ENCODE measurements at places on chromosomes 3 and 15.

DNA sequence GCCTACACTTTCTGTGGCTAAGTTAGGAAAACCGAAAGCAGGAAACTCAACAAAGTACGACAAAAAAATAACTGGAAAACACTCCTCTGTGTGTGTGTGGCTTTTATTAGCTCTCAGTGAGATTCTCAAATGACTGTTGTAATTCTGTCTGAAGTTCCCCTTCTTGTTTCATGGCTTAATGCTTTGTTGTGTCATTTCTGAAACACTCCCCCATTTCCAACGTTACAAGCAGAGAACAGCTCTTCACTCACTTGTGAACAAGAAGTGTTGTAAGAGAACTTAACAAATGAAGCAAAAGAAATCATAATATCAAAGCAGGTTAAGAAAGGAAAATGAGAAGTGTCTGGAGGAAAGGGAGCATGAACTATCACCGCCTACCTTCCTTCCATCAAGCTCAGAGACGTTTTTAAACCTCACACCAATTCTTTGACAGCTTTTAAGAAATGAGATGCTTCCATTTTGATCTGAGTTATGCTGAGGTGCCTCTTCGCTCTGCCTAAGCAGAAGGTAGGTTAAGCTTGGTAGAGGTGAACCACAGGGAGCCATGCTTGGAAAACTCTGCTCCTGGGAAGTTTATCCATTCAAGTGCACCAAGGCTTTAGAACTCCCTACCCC, 12.4 kb upstream of the SEC62 start:
- no peak for DNase-seq

- DNase-seq, result no peak
Observed at GRCh38 chr3:189790658-189791057, 159.5 kb downstream of the TP63 start.

DNA sequence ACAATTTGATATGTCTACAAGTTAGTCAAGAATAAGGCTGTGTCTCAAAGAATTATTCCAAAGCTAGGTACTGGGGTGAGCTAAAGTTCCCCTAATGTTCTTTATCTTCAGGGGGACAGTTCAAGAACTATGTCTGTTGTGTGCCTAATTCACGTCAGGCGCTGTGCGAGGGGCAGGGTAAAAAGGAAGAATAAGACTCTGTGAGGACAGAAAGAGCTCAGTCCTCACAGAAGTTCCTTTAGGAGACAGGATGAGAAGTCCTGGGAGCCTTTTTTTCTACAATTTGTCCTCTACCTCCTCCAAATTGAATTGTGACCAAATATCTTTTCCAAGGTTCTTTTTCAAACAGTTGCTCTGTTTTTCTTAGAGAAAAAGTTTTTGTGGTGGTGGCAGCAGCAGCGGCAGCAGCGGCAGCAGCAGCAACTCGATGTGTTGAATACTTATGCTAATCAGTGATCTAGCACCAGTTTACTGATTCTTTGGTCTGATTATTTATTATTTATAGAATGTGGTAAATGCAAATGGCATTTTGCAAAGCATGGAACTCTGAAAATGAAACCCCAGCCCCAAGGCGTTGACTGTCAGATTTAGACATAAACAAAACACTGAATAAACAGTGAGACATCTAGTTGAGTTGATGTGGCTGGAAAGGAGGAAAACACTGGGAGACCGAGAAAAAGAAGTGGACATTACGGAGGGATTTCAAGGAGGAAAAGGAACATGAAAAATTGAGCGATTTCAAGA, 88.6 kb downstream of the GTPBP8 start:
- DNase-seq, result no peak

DNA sequence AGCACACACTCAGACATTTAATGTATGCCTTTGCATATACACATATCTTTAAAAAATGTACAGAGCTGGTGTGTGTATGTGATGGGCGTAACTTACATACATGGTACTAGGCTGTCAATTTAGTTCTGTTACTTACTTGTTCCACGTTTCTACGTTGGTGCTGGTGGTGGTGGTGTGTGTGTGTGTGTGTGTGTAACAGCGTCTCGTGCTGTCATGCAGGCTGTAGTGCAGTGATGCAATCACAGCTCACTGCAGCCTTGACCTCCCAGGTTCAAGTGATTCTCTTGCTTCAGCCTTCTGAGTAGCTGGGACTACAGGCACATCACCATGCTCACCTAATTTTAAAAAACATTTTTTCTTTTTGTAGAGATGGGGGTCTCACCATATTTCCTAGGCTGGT, 64.2 kb downstream of the ISG20 start:
- no peak for DNase-seq

DNA sequence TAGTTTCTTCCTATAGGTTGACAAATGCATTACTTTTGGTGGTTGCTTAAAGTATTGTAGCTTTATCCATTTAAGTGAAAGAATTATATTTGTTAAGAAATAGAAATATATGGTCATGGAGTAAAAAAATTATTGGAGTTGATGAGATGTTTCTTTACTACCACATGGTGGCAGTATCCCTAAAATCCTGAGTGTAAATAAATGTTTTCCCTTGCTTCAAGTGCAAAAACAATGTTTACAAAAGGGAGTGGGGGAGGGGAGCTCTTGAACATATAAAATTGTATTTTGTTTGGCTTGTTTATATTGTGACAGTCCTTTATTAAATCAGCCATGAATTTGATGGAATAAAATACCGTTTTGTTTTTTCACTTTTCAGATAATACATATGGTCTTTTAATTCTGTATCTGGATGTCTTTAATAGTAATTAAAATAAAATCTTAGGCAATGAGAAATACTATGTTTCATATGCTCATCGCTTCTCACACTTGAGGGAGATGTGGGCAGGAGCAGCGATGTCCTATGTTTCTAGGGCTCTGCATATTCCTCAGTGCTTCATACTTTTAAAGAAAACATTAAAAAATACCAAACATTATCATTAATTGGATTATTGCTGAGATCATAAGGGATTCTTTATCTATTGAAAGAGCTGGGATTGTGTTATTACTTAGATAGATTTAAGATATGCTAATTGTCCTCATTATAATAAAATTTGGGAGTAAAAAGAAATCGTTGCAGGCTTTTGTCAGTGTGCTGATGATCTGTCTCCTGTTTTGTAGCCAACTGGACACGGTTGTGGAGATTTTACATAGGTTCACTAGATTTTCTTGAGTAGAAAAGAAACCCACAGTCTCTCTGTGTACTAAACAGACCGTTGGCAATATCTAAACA, 349.7 kb downstream of the TUSC7 start:
- DNase-seq, result no peak

DNA sequence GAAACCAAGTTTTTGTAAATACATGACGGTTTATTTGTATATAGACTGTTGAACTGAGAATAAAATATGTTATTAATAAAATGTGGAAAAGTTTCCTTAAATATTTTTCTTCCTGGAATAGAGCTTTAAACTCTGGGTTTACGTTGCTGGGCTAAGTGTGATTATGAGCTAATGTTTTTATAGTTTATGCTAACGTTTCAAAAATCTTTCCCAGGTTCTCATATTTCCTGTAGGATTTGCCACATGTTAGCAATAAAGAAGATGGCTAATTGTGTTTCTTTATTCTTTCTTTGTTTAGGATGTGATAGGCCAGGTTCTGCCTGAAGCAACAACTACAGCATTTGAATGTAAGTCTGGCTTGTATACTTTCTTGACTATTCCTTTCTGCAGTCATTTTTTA, 7.2 kb downstream of the MAP2K5 start:
- no peak for DNase-seq

DNA sequence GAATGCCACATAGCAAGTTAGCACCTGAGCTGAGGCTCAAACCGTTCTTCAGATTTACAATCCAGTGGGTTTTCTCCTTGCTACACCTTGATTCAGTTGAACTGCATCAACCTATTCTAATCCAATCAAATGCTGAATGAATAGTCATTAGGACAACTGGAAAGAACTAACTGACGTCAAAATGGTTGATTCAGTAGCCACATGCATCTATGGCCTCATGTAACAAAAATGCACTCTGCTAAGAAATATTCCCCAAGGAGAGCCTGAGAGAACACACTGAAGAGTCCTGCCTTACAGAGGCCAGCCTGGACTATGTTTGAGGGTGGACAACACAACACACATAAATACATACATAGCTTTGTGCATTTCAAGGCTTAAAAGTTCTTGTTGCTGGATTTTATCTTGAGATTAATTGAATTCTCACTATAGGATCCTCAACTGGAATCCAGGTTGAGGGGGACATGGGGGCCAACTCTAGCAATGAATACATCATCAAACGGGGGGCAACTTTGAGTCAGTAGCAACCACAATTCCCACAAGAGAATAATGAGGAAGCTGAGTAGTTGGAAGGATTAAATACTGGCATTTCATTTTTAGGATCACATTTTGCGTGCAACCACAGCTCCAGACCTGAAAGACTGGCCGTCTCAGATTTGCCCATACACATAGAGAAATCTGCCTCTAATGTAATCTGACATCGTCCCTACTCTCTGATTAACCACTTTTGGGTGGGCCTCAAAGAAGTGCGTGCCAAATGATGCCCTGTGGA, 280.2 kb upstream of the ICE2 start:
- DNase-seq, result no peak

DNA sequence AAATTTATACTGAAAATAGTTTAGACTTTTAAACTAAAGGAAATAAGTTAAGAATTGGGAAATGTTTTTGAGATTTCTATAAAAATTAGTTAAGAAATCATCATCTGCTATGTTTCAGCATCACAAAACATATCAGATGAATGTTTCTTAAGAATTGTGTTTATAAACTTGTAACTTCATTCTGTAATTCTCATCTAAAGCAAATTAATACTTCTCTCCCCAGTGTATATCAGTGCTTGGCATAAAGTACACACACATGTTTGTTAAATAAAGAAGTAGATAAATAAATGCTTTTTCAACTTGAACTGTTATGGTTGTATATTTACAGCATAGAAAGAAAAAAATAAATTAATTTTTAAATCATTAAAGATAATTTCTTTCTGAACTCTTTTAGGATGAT, 245.9 kb upstream of the SLITRK3 start:
- DNase-seq, result no peak
